ENCODE measurements at places on chromosomes 4 and X.

DNA sequence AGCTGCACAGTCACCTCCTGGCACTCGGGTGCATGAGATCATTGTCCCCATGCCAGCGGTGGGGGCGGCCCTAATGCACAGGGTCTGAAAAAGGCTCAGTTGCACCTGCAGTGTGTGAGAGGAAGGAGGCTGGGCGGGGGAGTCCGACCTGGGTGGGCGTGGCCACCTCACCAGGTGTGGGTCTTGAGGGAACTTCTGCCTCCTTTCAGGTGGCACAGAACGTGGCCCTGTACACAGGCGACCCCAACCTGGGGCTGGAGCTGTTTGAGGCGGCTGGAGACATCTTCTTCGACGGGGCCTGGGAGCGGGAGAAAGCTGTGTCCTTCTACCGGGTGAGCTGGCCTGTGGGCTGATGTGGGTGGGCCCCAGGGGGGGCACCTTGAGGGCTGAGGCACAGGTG lies 34.3 kb upstream of the HTRA3 start:
- no peak for DNase-seq

GRCh38 chr4:23245203-23245832 lies 552.6 kb downstream of the GBA3 start:
- no peak for DNase-seq

- no peak for DNase-seq
Measured at GRCh38 chr4:130210864-130211263, 1114.9 kb downstream of the C4orf33 start.

DNA sequence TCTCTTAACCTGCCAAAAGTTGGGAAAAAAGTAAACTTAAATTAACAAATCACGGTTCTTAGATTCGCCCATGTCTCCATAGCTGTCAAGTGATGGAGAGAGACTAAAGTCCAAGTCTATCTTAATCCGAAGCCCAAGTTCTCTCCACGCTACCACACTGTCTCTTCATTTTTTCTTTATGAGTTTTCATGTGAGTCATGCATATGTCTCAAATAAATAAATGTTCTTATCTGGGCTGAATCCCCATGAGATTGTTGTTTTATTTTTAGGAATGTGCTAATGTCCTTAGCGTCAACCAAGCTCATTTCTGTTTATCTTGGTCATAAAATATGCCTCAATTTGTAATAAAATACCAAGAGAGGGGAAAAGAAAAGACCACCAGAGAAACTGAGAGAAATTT lies 169.3 kb downstream of the RCHY1 start:
- DNase-seq, result no peak

DNA sequence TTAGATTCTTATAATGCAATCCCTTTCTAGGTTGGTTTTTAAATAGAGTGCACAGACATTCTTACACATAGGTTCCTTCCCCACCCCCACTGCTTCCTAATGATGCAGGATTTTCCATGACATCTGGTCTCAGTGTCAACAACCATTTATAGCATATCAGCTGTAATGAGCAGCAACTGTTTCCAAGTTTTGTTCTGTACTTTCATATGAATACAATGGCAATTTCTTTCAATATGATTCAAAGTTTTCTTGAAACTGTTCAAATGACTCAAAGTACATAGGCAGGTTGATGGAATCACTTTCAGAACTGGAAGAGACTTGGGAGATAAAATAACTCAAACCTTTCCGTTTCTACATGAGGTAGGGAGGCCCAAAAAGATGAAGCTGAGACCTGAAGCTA lies 220.7 kb downstream of the CAMK2D start:
- DNase-seq, result no peak

GRCh38 chrX:149151805-149152757 lies 353.0 kb downstream of the IDS start:
- DNase-seq, result no peak

Measured in right forelimb (tissue), 1 donor.